ENCODE measurements at places on chromosomes 5 and 9.

- no peak for DNase-seq
Observed at GRCh38 chr5:40165789-40166728, 513.7 kb upstream of the PTGER4 start.

GRCh38 chr9:20722221-20722620 lies 38.2 kb downstream of the FOCAD start:
- DNase-seq: no peak

DNA sequence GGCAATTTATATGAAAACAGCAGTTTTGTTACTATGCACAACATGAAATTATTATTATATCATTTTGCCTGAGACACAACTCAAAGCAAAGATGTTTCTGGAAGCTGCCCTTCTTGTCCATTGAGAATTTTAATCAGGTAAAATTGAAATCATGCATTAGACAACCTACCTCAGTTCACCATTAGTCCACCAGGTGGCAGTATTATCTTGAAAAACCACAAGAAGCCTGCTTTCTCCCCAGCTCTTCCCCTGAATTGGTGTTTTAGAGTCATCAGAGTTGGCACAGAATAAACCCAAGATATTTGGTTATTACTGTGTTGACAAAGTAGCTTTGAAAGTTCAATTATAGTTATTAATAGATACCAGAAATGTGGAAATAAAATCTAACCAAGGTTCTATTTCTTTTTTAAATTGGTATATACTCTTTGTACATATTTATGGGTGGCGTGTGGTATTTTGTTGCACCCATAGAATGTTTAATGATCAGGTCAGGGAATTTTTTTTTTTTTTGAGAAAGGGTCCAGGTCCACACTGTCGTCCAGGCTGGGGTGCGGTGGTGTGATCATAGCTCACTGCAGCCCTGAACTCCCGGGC lies 25.7 kb downstream of the UTP15 start:
- DNase-seq: peak; percentile 56

- DNase-seq: no peak
Observed at GRCh38 chr5:81908771-81909170, 63.1 kb upstream of the ATG10 start.

All from Peyer's patch (tissue), 4 donors.